ENCODE measurements at places on chromosomes 6 and 20. TPM values are rescaled to one million over a fixed set of nuclear protein-coding genes. Genes with fewer than 3 reads are reported as not detected.

DNA sequence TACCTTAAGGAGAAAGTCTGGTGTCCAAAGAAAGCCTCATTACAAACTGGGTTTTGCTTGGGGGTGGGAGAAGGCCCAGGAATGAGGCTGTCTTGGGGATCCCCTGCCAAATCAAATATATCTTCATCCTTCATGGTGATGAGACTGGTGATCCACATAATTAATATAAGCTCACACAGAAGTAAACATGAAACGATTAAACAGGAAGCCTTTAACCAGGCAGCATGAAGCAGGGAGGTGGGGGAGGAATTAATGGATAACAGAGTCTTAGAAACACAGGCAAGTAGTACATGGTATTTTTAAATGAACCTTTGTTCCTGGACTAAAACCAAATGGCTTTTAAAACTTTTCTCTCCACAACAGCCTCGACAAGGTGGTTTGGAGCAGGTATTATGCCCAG, 437.5 kb downstream of the TFAP2A start:
- no peak for DNase-seq

- DNase-seq: no peak
Measured at GRCh38 chr20:38805958-38806854, 709 bp downstream of the PPP1R16B start.

GRCh38 chr6:27294409-27294808, 17.7 kb downstream of the POM121L2 start:
- DNase-seq: no peak

DNA sequence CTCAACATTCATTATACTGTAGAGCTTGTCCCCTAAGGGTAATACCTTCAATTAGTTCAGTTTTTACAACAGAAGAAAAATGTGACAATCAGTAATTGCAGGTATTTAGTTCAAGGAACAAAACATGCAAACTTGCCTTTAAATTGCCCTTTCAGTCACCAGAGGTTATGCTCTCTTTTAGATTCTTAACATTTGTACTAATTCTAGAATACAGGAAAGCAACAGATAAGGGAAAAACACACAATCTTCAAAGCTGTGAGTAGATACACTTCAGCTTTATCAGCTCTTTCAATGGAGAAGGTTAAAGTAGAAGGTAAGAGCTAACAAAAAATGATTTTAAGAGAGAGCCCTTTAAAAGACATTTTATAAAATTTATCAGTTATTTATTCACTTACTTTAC, 173.1 kb downstream of the HS3ST5 start:
- no peak for DNase-seq

CAP2 gene
- 9.8 TPM for polyA plus RNA-seq

HLA-DRB1 gene
- 9.7 TPM for polyA plus RNA-seq

COL19A1 gene
- polyA plus RNA-seq: 0.85 TPM
